Activated CD4-positive, CD25-positive, alpha-beta regulatory T cell treated with anti-CD3 and anti-CD28 coated beads, Interleukin-2, amount 50 U/mL, for 24 hours (primary cell): ENCODE measurements at places on chromosomes 7 and 10.
A peak's percentile ranks its signal among the peaks of the same experiment; 100 is the strongest.

DNA sequence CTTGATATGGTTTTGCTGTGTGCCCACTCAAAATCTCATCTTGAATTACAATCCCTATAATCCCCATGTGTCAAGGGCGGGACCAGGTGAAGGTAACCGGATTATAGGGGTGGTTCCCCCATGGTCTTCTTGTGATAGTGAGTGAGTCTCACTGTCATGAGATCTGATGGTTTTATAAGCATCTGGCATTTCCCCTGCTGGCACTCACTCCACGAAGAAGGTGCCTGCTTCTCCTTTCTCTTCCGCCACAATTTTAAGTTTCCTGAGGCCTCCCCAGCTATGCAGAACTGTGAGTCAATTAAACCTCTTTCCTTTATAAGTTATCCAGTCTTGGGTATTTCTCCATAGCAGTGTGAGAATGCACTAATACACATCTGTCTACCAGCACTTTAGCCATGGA is 109.5 kb upstream of the SDK1 start:
- ATAC-seq: no peak

DNA sequence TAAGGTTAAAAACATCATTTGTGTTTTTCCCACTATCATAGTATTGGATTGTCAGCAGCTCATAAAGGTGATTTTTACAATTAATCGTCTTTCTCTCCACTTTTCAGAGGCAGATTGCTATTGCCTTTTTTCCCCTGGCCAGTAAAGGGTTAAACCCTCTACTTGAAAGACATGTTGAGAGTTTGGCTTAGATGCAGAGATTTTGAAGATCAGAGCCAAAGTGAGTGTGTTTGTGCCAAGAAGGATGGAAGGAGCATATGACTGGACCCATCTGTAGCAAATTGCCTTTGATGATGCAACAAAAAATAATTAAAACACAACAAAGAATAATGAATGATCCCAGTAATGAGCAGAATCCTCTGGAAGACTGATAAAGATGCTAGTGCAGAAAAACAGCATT is 373.1 kb downstream of the MALRD1 start:
- ATAC-seq: no peak

DNA sequence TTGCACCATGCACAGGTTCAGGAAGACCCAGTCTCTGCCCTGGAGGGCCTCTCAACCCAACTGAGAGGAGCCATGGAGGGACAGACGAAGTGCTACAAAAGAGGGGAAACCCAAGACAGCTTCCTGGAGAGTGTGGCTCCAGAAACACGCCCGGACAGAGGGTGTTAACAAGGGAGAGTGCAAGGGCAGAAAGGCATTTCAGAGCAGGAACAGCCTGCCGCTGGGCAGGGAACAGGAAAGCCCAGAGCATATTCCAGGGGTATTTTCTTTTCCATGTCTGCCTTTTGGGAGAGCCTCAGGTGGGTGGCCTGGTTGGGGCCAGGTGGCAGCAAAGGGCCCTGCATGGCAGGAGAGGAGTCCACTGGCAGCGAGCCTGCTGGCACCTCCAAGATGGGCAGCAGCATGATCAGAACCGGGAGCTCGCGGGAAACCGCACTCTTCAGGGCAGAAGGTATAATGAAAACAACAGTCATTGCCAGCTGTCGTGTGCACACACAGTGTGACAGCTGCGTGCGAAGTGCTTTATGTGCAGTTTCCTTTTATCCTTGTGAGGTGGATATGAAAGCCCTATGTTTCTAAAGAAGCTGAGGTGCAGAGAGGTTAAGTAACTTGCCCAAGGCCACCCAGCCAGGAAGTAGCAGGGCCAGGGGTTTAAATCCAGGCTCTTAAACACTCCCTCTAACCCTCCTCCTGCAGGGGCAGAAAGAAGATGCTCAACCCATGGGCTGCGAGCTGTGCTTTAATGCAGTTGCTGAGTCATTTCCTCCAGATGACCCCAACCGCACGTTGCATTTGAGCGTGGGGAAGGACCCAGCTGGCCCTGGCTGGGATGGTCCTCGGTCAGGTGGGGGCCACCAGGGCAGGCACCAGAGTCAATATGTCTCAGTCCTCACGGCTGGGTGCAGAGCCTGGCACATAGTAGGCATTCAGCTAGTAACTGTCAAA is 128.6 kb downstream of the OAT start:
- ATAC-seq: no peak

DNA sequence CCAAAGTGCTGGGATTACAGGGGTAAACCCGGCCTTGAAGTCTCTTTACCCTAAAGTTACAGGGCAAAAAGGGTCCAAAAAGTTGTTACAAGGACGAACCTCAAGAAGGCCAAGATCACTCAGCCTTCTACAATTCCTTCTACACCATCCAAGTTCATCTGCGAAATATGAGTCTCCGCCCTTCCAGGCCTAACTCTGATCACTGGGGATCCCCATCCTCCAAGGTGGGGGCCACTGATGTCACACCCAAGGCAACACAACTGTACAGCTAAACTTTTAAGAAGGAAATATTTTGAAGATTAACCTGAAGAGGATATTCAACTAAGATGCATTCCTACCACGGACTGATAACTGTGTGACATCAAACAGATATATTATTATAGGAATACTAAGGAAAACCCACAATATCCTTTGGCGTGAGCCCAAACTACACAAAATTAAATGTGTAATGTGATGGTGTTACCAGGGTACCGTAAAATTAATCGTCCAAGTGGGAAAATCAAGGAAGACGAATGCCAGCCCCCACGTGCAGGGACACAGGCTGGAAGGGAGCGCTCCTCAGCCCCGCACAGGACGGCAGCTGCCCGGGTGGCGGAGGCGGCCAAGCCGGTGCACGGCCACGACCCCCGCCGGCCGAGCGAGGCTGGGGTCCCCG is 1.0 kb downstream of the PAXIP1 start:
- no peak for ATAC-seq

DNA sequence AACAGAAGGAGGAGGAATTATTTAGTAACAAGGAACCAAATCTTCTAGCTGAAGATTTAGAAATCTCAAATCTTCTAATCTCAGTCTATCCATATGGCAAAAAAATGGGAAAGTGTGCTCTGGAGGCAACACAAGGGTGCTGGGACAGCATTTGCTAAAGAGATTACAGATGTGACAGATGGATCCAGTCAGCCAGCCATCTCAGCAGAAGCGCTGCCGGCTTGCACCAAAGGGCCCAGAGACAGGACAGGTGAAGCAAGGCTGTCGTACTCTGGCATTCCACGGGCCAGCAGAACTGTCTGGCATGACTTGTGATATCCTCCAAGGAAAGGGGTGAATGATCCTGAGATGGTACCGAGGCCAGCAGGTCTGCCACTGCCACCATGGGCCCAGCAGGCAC is 45.7 kb upstream of the GJD4 start:
- no peak for ATAC-seq

DNA sequence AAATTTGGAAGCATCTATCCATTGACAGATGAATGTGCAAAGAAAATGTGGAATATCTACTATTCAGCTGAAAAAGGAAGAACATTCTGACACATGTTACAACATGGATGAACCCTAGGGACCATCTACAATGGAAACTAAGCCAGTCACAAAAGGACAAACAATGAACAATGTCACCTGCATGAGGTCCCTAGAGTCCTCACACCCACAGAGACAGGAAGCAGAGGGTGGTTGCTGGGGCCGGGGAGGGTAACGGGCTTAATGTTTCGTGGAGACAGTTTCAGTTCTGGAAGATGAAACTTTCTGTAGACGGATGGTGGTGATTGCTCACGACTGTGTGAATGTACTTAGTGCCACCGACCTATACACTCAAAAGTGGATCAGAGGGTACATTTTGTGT is 282.9 kb downstream of the ADARB2 start:
- peak; percentile 27 for ATAC-seq

DNA sequence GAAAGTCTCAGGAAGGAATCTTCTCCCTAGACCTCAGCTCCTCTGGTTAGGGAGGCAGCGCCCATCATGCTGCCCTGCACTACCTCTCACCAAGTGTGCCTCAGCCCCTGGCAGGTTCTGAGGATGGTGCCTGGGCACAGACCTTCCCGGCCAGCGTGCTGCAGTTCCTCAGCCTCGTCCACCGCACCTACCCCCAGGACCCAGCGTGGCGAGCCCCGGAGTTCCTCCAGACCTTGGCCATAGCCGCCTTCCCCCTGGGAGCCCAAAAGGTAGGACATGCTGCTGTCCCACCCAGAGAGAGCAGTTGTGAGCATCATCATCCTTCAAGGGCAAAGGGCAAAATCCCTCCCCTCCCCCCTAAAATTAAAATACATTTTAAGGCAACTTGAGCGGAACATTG is 122.5 kb downstream of the LRRC18 start:
- no peak for ATAC-seq

- ATAC-seq: no peak
Observed at GRCh38 chr7:150515248-150516147, 826 bp downstream of the GIMAP7 start.

- no peak for ATAC-seq
Observed at GRCh38 chr10:78543749-78544362, 510.2 kb downstream of the RPS24 start.

GRCh38 chr7:66880053-66880452 is 41.0 kb upstream of the TMEM248 start:
- ATAC-seq: no peak

- ATAC-seq: no peak
Observed at GRCh38 chr7:83930262-83930661, 264.3 kb downstream of the SEMA3A start.

DNA sequence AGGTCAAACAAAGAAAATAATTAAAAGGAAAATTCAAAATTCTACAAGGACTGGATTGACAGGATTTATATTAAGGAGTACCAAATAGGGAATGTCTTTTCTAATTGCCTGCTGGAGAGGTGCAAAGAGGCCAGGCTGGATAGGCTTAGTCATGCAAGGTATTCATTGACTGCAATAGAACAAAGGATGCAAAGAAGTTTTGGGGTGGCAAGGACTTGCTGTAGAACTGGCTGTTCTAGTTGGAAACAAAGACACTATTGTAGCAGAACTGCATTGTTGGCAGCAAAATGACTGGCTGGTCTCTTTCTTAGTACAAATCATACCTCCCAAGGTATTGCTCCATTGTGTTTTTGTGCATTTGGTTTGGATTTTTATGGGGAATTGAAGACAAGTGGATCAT is 10.1 kb downstream of the ITGB8 start:
- no peak for ATAC-seq

GRCh38 chr10:9024210-9024609 is 969.7 kb downstream of the GATA3 start:
- peak; percentile 60 for ATAC-seq

- ATAC-seq: no peak
Observed at GRCh38 chr10:86976362-86977056, 8.2 kb downstream of the ADIRF start.

GRCh38 chr7:877312-878232 is 1.2 kb downstream of the GET4 start:
- ATAC-seq: no peak

DNA sequence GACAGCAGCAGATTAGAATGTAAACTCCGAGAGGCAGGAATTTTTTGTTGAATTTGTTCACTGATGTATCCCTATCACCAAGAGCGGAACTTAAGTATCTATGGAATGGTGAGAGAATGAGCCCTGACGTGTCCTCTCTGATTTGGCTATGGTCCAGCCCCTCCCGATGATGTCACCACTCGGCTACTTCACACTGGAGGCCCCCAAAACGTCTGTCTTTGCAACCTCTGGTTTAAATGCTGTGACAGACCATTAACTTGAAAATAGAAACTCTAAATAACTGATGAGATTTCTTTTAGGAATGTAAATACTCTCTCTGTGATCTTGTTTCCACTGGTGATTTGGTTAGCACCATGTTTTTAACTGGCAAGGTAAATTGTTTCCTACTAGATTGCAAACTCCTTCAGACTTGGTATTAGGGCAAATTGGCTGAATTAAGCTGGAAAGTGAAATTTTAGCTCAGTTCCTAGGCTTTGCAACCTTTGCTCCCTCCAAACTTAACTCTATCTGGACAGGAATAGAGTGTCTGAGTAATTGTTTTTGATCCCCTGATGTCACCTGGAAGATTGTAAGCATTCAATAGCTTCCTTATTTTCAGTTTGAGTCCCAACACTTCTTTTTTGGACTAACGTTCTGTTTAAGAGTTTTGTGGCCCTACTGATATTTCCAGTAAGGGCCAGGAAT is 19.1 kb downstream of the SLC16A12 start:
- ATAC-seq: no peak

DNA sequence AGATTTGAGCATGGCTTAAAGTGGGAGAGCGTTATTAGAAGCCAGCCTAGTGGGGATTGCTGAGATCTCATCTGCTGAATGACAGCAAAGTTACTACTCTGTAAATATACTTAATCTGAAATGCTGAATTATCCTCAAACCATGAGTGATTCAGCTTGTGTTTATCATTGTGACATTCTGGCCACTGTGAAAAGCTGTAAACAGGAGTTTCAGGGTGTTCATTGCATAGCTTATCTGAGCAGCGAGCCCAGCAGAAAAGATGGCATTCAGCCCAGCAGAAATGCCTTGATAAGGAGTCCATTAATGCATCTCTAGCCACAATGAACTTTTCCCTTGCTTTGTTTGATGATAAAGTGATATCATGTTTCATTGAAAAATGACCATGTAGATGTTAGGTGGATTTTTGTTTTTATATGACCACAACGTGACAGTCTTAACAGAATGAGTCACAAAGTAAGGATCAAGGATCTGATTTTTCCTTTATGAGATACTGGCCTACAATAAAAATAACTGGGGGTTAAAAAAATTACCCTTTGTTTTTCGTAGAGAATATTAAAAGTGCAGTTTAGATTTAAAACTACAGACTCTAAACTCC is 7.8 kb downstream of the TES start:
- ATAC-seq: no peak

GRCh38 chr10:27774831-27775230 is 29.2 kb upstream of the MKX start:
- no peak for ATAC-seq

- ATAC-seq: no peak
Observed at GRCh38 chr7:105278565-105278964, 110.2 kb downstream of the SRPK2 start.

DNA sequence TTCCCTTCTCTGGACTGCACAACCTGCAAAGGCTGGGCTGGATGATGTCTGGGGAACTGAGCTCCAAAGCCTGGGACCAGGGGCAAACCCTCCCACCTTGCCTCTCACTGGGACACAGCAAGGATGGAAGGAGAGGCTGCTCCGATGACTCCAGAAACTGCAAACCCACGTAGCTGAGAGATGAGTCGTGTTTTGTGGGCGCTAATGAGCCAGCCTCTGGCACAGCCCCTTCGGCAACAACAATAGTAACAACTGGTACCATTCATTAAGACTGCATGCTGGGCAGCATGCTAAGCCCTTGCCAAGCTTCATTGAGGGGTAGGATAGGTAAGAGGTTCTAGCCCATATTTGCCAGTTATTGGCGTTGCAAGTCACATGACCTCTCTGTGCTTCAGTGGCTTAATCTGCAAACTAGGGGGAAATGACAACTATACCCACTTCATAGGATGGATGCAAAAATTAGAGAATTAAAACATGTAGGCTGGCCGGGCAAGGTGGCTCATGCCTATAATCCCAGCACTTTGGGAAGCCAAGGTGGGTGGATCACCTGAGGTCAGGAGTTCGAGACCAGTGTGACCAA is 145.9 kb downstream of the SH3PXD2A start:
- ATAC-seq: no peak

DNA sequence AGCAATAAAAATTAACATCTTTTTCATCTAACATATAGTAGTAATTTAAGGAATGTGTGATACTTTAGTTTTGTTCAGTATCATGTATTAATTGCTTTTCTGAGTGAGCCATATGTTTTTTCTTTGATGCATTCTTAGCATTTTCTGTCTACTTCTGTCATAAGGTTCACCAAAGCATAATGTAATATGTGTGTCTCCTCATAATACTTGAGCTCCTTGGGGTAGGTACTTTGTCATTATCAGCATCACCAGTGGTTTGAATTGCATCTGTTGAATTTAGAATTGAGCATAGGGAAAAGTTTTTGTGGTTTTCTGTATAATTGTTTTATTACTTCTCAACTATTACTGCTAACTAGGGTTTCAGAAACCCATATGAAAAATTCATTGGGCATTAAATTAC is 26.5 kb downstream of the VPS50 start:
- no peak for ATAC-seq
